ENCODE measurements at places on chromosomes 1 and 21.

DNA sequence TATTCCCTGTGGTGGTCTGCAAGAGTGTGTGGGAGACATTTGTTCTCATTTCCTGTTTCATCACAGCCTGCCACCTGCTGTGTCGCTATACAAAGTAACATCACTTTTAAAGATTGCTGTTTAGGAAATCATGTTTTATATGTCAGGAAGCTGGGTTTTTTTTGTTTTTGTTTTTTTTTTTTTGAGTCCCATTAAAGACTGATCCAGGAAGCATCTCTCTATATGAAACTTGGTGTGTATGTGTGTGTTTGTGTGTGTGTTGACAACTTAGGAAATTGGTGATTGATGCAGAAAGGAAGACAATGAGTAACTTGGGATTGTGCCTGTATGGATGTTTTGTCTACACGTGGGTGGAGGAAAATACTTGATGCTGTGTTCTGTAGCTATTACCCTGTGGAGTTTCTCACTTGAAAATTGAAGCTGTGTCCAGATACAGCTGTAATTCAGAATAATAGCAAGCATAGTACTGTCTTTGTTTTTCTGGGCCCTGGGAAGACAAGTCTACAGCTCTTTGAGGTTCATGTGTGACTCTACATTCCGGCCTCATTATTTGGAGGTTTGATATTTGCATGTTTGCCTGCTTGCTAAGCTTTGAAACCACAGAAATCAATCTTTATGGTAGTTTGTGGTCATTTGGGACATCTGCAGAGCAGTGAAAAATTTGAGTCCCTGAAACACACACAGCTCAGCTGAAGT is 47.9 kb downstream of the LAMC1 start:
- no peak for DNase-seq

GRCh38 chr1:232033285-232033684 is 406.7 kb downstream of the DISC1 start:
- no peak for DNase-seq

DNA sequence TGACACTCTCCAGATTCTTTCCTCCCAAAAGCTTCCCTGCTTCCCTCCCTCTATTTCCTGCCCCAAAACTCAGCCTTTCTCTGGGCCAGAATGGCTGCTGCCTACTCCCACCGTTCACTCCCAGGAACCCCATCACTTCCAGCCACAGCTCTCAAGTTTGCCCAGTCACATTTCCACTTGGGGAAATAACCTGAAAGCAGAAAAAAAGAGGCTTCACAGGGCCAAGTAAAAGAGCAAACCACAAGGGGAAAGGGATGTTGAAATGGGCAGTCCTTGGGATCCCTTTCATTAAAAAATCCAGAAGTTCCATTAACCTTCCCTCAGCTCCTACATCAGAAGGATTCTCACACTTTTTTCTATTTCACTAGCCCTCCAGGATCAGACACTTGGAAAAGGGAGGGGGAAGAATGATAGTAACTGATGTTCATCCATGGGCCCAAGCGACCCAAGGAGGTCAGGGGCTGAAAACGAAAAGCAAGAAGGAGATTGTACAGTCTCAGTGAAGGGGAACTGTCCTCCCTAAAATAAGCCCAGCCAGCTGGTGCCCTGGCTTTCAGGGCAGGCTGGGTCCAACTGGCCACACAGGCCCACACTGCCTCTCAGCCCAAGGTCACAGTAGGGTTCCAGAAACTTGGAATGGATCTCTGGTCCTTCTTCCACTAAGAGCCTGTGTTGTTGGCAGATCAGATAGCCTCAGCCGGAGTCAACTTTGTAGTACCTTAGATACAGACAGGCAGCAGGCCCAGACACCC is 49.7 kb downstream of the DMAP1 start:
- DNase-seq: no peak

GRCh38 chr1:172499636-172500141 is 33.3 kb upstream of the SUCO start:
- no peak for DNase-seq

DNA sequence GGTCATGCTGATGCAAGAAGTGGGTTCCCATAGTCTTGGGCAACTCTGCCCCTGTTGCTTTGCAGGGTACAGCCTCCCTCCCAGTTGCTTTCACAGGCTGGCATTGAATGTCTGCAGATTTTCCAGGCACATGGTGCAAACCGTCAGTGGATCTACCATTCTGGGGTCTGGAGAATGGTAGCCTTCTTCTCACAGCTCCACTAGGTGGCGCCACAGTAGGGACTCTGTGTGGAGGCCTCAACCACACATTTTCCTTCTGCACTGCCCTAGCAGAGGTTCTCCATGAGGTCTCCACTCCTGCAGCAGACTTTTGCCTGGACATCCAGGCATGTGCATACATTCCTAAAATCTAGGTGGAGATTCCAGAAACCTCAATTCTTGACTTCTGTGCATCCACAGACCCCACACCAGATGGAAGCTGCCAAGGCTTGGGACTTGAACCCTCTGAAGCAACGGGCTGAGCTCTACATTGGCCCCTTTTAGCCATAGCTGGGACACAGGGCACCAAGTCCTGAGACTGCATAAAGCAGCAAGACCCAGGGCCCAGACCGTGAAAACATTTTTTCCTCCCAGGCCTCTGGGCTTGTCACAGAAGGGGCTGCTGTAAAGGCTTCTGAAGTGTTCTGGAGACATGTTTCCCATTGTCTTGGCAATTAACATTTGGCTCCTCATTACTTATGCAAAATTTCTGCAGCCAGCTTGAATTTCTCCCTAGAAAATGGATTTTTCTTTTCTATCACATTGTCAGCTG is 466.2 kb upstream of the PBX1 start:
- DNase-seq: no peak

GRCh38 chr1:153217212-153217611 is at the start of gene PRR9:
Gene PRR9, plus strand, starts transcription at chr1:153217584. Its CDS starts 561 bp downstream, at chr1:153218145.
- no peak for DNase-seq

GRCh38 chr21:37762606-37763005 is 153.7 kb downstream of the KCNJ6 start:
- DNase-seq: no peak

DNA sequence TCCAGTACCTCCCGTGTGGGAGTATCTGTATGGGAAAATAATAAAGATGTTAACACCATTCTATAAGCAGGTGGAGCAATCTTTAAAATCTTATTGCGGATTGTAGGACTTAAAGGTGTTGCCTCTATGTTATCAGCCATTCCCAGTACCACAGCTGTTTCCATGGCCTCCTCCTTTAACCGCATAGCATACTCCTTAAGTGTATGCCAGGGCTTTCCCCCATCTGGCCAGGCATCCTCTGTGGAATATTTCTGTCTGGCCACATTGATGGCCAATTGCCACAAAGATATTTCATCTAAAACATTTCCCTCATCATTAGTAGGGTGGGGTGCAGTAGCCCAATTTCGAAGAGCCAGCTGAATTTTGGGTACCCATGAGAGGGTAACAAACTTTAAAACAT is 7.3 kb upstream of the STUM start:
- no peak for DNase-seq
